ENCODE measurements at places on chromosomes 2 and 18.

DNA sequence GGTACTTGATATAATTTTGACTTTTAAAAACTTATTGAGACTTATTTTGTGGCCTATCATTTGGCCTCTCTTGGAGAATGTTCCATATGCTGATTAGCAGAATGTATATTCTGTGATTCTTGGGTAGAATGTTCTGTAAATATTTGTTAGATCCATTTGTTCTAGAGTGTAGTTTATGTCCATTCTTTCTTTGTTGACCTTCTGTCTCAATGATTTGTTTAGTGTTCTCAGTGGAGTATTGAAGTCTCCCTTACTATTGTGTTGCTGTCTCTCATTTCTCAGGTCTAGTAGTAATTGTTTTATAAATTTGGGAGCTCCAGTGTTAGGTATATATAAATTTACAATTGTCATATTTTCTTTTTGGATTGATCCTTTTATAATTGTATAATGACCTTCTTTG lies 349.6 kb upstream of the CWC22 start:
- no peak for DNase-seq

GRCh38 chr2:42339191-42339912 lies 21.7 kb downstream of the COX7A2L start:
- no peak for DNase-seq

GRCh38 chr2:21289551-21289950 lies 165.8 kb downstream of the TDRD15 start:
- DNase-seq, result no peak

- no peak for DNase-seq
These were observed 101.0 kb downstream of the HS6ST1 start for GRCh38 chr2:128217671-128218070.

GRCh38 chr2:222982010-222982908 lies 69.7 kb upstream of the KCNE4 start:
- no peak for DNase-seq

DNA sequence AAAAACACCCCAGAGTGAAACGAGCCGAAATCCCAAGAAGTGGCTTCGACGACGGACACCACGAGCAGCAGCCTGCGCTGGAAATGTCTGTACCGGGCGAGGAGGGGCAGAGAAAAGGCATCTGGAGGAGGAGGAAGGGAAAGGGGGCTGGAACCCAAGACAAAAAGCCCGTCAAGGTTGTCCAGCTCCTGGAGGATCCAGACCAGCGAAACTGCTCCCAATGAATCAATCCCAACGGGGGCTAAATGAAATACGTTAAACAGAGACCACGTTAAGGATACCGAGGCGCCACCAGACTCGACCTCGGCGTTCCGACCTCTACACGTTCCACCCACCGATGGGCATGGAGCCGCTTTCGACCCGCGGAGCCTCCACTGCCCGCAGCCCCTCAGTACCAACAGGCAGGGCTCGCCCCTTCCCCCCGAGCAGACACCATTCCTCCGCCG lies 400 bp downstream of the CCDC88A start:
- no peak for DNase-seq

DNA sequence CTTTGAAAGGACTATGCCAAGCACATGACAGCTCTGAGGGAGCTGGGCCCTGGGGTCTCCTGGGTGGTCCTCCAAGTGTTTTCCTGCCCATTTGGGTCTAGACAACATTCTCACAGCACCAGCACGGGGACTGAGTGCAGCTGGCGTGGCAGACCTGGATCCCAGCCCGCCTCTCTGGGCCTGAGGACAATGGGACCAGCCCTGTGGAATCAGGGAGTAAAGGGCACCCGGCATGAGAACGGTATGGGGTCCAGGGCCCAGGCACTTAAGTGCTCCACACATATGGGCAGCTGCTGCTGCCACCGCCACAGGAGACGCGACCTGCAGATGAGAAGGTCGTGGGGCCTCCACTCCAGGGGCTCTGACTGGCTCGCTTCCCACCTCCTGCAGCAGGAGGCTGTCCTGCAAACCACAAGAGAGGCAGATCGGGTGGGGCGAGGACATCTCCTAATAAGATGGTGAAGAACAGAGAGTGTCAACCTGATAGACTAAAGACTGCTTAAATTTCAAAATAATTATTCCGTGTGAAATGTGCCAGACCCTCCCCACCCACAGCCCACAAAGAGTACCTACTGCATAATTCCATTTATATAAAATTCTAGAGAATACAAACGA lies 46.3 kb downstream of the FAM178B start:
- DNase-seq, result no peak

- DNase-seq, result no peak
These were observed 3.5 kb upstream of the IL1B start for GRCh38 chr2:112840068-112840445.

GRCh38 chr18:34042423-34043146 lies 182.1 kb downstream of the NOL4 start:
- DNase-seq, result no peak

GRCh38 chr2:165074884-165075283 lies 119.6 kb upstream of the SLC38A11 start:
- DNase-seq, result no peak

DNA sequence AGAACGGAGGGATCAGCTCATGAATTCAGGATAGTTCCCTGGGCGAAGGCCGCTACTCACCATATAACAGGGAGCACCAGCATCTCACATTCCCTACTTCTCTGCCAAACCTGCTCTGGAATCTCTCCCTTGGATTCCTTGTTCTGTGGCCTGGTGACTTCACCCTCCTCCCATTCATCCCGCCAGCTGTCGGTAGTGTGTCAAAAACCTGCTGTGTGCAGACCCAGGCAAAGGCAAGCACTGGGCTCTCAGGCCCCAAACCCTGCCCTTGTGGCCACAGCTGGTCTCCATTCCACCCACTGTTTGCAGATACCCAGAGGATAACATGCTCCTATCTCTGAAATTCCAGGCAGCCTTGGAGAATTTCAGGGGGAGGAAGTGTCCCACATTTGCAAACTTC lies 151.6 kb downstream of the CAPN13 start:
- DNase-seq, result no peak

DNA sequence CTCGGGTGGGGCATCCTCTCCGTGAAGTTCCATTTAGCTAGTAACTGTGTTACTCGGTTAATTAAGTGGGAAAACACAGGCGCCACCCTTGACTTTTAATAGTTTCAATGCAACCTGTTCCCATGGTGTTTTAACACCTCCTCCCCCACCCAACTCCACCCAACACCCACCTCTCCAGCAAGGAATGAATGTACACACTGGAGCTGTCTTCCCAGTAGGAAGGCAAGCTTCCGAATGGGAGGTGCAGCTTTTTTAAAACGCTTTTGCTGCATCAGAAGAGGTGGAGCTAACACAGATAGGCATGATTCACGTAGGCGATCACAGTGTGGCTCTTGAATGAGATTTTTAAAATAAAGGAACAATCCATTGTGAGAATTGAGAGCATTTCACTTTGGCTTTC lies 73.8 kb upstream of the AGAP1 start:
- DNase-seq, result no peak

- DNase-seq, result no peak
These were observed 170.5 kb downstream of the PHLPP1 start for GRCh38 chr18:62885804-62886203.

GRCh38 chr2:241843321-241844065 lies 15.2 kb downstream of the PDCD1 start:
- no peak for DNase-seq

DNA sequence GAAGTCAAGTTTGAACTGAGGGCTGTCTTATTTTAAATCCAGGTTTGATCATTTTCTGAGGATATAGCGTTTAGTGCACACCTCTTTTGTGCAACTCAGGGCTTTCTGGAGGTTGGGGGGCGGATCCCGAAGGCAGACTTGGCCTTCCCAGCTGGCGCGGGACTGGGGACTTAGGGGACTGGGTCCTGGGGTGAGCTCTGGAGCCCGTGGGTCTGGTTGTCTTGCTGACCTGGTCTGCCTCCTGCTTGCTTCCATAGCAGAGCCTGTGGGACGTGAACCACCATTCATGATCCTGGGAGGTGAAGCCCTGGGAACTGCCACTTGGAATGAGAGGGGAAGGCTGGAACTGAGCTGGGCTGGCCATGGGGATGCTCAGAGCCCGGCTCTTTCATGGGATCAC lies 63.1 kb downstream of the AGAP1 start:
- no peak for DNase-seq

DNA sequence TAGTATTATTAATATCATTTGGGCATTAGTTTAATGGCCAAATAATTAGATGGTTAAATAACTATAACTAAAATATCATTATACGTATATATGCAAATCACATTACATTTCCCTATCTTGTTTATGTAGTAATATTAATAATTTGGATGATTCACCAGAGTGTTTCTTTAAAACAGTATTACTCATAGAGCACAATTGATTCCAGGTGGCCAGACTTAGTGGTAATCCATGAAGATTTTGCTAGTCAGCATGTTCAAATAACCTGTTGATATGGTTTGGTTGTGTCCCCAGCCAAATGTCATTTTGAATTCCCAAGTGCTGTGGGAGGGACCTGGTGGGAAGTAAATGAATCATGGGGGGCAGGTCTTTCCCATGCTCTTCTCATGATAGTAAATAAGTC lies 782.3 kb downstream of the LRP1B start:
- no peak for DNase-seq

All from T-helper 9 cell (primary cell).